ENCODE measurements at places on chromosomes 6 and 20. TPM values are rescaled to one million over a fixed set of nuclear protein-coding genes. Genes with fewer than 3 reads are reported as not detected.

DNA sequence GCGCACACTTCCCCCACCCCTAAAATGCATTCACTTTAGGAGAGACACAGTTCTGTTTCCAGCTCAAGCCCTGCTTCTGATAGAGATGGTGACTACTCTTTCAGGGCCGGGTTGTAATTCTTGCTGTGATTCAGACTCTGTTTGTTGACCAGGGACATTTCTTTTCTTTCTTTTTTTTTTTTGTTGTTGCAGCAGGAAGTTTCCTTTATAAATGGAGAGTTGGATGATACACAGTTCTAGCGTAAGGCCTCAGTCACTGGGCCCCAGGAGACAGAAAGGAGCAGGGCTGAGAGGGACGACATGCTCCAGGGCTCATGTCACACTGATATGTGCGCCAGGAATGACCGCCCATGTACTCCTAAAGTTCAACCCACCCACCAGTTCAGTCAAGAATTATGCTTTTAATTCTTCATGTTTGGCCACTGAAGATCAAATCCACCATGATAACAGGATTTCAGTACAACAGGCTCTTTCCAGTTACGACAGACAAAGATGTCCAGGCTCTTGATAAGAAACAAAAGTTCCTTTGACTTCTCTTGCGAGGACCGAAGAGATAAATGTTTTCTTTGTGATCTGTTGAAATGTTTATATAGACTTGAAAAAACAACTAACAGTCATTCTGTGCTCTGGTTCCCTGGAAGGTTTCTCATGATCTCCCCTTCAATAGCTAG is 142.5 kb downstream of the CD164 start:
- DNase-seq = no peak

DNA sequence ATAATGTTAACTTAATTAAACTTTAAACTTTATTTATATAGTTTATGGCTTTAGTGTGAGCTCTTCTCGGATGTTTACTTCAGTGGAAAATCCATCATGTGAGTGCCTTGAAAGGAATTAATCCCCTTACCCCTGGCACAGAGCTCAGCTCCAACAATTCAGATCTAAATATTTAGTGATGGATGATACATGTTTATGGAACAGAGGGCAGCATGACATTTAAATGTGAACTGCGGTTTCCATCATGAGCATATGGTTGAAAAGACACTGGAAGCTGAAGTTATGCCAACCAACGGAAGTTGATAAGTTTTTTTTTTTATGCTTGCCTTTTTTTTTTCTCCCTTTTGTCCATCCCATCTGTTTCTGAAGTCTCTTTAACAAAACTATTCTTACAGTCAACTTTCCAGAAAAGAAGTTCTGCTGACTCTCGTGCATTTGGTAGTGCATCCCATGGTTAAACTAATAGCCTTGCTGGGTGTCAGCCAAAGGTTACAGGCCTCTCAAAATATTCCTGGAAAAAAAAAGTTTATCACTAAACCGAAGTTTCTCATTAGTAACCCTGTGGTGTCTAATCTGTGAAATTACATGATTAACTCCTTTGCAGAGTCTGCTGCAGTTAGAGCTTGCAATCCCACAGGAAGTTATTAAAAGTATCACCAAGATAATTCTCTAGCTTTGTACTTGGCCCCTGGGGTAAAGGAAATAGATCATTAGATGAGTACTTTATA is 243.9 kb upstream of the TCF21 start:
- no peak for DNase-seq

DNA sequence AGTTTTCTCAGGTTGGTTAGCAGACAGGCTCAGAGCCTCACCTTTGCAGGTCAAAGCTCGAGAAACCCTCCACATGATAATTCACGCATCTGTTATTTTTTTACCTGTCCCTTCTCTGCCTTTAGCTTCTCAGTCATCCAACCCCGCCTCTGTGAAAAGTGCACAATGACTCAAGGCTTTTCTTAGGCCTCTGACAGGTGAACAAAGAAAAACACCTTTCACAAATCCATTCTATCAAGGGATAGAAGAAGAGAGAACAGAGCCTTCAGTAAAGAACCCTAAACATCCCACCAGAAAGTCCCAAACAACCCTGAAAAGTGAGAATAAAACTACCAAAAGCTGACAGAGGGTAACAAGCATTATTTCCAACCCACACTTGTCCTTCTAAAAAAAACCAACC is 178.2 kb downstream of the GJA10 start:
- DNase-seq = no peak

DNA sequence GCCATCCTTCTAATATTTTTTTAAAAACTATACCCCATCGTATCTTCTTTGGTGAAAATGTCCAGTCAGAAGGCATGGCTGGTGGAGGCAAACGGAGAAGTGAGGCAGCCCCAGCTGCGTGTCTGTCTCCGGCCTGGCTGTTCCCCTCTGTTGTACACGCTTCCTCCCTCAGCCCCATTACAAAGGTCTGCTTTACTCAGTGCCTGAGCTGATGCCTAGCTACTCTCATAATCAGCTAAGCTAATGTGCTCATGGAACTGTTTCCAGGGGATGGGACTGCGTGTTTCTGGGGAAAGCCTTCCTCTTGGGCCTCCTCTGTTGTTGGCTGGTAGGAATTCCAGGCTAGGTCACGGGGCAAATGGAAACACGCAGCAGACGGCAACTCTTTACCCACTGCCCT is 67.3 kb downstream of the PPP1R3G start:
- no peak for DNase-seq

GRCh38 chr6:113048741-113049140 is 701.6 kb downstream of the RFPL4B start:
- DNase-seq = no peak

DNA sequence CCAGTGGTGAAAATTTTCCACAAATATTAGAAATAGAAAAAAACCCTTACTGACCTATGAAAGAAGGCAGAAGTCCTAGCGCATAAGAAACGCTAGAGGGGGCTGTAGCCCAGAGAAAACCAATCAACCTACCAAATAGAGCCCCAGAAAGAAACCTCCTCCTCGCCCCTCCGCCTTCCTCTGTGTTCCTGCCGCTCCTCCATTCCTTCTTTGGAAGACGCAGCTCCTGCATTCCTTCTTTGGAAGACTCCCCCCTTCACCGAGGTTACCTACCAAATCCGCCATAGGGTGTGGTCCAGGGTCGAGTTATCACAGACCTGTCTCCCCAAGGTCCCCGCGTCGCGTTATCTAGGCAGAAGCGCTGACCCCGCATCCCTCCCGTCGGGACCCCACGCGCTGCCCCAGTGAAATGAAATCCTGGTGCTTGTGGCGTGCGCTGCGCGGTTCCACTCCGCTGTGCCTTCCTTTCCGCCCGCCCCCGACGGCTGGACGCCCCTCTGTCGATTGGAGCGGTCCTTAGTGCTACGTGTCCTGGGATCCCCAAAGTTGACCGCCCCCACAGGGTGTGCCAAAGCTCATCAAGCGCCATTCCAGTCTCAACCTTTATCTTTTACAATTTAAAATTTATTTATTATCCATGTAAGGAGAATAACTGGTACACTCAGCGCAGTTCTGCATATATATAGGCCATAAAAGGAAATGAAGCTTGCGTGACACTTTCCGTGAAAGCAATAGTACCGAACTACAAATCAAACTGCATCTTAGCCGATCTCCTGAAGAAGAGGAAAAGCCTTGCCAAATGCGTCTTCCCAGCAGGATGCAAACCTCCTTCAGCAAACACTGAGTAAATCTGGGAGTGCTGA is 13.0 kb downstream of the RPP21 start:
- DNase-seq = peak; percentile 51

GRCh38 chr20:10157549-10157948 is 61.1 kb upstream of the SNAP25 start:
- DNase-seq = no peak

DNA sequence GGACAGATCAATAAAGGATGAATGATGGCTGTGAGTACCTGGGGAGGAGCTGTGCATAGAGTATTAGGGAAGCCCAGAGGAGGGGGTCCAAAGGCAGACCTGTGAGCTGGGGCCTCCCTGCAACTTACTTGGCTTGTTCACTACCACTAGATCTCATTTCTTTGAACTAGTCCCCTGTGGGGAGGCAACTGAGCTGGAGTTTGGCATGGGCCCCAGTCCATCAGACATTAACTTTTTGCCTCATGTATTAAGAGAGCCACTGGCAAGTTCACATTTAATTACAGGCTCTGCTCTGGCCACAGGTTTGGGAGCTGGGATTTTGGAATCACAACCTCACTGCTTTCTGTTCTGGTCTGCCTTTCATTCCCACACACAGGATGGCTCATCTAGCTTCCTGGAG is 254.1 kb downstream of the PRL start:
- no peak for DNase-seq

CTCFL gene
- not detected for total RNA-seq

EYA4 gene
- total RNA-seq = not detected

THEMIS gene
- total RNA-seq = not detected

SLC35B3 gene
- total RNA-seq = 24.7 TPM

BMP6 gene
- total RNA-seq = 281 TPM

All from pulmonary artery endothelial cell (primary cell).